Activated CD4-positive, CD25-positive, alpha-beta regulatory T cell (primary cell): ENCODE measurements at places on chromosomes 16 and 17.

DNA sequence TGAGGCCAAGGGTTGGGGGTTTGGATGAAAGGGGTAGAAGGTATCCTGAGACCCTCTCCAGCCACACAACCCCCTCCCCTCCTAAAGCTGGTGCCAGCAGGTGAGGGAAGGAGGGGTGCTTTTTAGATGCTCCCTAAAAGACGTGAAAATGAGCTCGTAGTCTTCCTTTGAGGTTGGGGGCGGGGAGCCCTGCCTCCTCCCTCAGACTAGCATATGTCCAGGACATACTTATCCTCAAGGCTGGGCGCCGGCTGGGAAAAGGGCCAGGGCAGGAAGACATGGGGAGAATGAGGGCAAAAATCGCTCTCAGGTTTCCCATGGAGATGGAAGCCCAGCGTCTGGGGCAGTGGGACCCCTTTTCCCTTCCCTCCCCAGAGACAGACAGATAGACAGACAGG lies 26.7 kb downstream of the SRCIN1 start:
- no peak for DNase-seq

DNA sequence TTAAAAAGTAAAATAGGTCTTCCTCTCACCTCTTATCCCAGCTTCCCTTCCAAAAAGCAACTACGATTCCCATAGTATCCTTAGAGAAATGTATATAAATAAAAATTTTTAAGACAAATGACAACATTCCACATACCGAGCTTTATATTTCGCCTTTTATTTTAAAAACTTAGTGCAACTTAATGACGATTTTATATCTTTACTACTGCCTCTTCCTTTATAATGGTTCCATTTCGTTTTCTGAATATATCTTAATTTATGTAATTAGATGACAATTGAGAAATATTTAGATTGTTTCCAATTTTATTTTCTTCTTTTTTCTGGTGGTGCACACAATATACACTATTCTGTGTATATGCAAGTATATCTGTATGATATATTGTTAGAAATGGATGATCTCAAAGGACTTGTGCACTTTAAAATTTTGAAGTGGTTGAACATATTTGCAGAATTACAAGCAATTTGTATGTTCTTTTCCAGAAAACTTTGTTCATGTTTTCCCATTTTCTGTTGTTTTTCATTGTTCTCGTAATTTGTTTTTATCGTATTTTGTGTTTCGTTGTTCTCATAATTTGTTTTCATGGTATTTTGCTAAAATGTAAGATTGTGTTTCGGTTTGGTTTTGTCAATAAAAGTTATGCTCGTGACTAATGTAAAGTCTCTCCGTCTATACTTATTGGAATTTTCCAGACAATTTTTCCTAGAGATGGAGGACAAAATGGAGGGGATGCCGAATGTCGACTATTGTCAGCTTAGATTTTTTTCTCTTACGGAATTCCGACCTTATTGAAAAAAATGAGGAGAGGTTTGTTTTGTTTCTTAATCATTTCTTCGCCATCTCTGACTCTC lies 20.4 kb upstream of the HOXB13 start:
- DNase-seq: no peak

- no peak for DNase-seq
These were observed 8.8 kb downstream of the MBTD1 start for GRCh38 chr17:51251010-51251409.

DNA sequence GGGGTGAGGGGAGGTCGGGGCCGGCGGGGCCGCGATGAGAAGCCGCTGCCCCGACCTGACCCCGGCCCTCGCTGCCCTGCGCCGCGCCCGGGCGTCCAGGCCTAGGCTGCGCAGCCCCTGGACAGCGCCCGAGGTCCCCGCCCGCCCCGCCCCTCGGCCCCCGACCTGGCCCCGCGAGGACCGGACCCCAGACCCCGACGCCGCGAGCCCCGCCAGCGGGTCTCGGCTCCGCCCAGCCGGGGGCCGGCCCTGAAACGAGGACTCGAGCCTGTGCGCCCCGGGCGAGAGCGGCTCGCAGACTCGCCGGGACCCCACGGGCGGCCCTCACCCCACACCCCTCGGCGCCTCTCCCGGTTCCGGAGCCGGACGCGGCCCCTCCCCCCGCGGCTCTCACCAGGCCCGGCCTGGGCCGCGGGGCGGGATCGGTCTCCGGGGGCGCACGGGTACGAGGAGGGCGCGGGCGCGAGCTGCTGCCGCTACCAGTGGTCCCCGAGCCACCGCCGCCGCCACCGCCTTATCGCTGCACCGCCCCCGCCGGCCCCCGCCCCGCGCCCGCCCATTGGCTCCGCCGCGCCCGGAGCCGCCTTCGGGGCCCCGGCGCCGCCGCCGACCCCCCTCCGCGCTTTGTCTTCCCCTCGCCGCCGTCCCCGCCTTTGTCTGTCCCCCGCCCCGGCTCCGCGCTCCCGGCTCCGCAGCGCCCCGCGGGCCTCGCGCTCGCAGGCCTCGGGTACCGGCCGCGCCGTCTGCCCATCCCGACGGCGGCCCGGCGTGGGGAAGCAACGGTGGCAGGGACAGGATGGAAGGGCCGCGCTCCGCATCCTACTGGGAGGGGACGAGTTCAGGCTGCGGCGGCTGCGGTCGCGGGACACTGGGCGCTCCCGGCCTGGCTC lies at the start of gene LIMD2:
TSS of gene LIMD2 (minus strand) at position 488 of the 890 bp plus-strand sequence. CDS start 827 bp downstream, outside the sequence.
- peak; percentile 85 for DNase-seq

DNA sequence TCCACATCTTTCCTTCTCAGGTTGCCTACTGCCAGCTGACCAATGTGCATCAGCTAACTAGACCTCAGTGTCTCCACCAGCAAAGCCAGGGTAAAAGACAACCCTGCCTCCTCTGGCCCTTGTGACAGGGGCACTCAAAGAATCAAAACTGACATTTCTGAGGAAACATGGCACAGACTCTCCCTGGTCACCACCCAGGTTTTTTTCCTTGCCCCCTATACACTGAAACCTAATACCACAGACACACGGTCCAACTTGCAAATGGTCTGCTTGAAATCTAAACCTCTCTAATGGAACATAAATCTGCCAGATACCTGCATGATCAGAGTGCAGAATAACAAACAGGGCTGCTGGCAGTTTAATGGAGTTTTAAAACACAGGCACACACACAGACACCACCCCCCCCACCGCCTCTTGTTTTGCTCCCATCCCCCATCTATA lies 19.5 kb upstream of the CORO6 start:
- DNase-seq: no peak
